Activated naive CD8-positive, alpha-beta T cell treated with anti-CD3 and anti-CD28 coated beads, Interleukin-2, amount 10 ng/mL, durations not matched to agents 7 days and 5 days (primary cell): ENCODE measurements at places on chromosomes 5 and 9. TPM values are rescaled to one million over a fixed set of nuclear protein-coding genes. Genes with fewer than 3 reads are reported as not detected.

DNA sequence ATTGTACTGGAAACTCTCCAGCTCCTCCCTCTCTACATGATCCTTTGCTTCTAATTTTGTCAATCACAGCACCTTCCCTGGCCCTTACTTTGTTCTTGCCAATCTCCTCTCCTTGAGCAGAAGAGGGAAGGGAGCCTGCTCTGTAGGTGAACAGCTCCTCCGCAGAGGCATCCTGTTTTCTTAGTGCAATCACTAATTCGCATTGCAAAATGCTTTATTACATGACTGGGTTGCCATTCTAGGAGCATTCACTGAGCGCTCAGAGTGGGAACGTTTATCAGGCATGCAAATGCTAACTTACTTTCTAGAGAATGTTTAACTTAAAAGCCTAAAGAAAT, 416 bp upstream of the SNX18 start:
- peaks cover 36% of the 10 kb centered on the region for H3K4me1 ChIP-seq
- H3K27ac ChIP-seq: peak overlapping the region; percentile 68
- peak overlapping the region; percentile 68 for H3K4me3 ChIP-seq

- peaks cover 34% of the 10 kb centered on the region for H3K4me1 ChIP-seq
- no peak for DNase-seq
- H3K27me3 ChIP-seq: peaks cover 3% of the 10 kb centered on the region
- peaks cover 14% of the 10 kb centered on the region for H3K36me3 ChIP-seq
- H3K27ac ChIP-seq: no peak overlapping the region
Observed at GRCh38 chr5:14405267-14405666, 176.3 kb upstream of the OTULINL start.

DNA sequence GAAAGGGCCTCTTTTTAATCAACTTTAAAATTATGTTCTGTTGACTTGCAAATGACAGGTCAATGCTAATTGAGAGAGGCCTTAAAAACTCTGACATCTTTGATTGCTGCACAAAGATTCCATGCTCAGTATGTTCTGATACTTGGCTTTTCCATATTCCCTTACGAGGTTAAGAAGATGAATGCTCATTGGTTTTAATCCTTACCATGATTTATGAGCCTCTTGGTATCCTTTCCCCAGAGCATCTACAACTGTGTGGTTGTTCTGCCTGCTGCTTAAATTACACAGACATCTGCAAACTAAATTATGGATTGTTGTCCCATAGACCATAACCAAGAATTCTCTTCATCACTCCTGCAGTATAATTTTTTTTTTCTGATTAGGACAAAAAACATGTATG, 352.6 kb downstream of the CDH12 start:
- no peaks in the 10 kb centered on the region for H3K36me3 ChIP-seq
- H3K27ac ChIP-seq: no peak overlapping the region
- no peaks in the 10 kb centered on the region for H3K4me1 ChIP-seq
- no peak overlapping the region for H3K4me3 ChIP-seq
- H3K27me3 ChIP-seq: no peaks in the 10 kb centered on the region

DNA sequence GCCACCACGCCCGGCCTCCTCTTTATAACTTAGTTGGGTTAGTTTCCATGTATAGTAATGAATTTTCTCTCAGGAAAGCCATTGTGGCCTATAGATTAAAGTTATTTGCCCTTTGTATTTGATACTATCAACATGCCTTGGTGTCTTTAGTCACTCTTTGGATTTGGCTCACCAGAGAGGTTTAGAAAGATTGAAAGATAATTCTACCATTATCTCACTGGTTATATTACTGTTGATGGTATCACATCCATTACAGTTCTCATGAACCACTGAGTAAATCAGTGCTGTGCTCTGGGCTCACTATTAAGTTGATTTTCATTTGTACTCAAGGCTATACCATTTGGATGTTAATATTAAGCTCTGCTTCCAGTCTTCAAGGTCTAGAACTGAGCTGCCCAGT, 87.0 kb downstream of the ZSWIM6 start:
- H3K36me3 ChIP-seq: peaks cover 6% of the 10 kb centered on the region
- H3K27me3 ChIP-seq: no peaks in the 10 kb centered on the region
- DNase-seq: no peak
- H3K4me1 ChIP-seq: peaks cover 8% of the 10 kb centered on the region
- H3K4me3 ChIP-seq: no peak overlapping the region

- no peak overlapping the region for H3K27ac ChIP-seq
- DNase-seq: no peak
- no peaks in the 10 kb centered on the region for H3K4me1 ChIP-seq
- H3K36me3 ChIP-seq: no peaks in the 10 kb centered on the region
- peaks cover 18% of the 10 kb centered on the region for H3K27me3 ChIP-seq
Observed at GRCh38 chr5:115686051-115686737, 60.4 kb upstream of the TMED7 start.

GABRA1 gene
- not detected for total RNA-seq

GRCh38 chr5:114255260-114255659, 106.6 kb upstream of the KCNN2 start:
- DNase-seq: no peak
- no peaks in the 10 kb centered on the region for H3K27me3 ChIP-seq
- no peak overlapping the region for H3K4me3 ChIP-seq

S100Z gene
- 1.4 TPM for total RNA-seq

- peaks cover 28% of the 10 kb centered on the region for H3K36me3 ChIP-seq
- H3K27me3 ChIP-seq: no peaks in the 10 kb centered on the region
- no peak overlapping the region for H3K4me3 ChIP-seq
- H3K4me1 ChIP-seq: peaks cover 4% of the 10 kb centered on the region
Observed at GRCh38 chr9:133103183-133103986, 17.7 kb downstream of the RALGDS start.

- H3K27me3 ChIP-seq: peaks cover 55% of the 10 kb centered on the region
- no peaks in the 10 kb centered on the region for H3K36me3 ChIP-seq
- H3K27ac ChIP-seq: no peak overlapping the region
- peak; percentile 72 for DNase-seq
Observed at GRCh38 chr5:1666812-1667588, 132.6 kb downstream of the MRPL36 start.

TBCA gene
- total RNA-seq: 156 TPM

ACTBL2 gene
- total RNA-seq: not detected

DNA sequence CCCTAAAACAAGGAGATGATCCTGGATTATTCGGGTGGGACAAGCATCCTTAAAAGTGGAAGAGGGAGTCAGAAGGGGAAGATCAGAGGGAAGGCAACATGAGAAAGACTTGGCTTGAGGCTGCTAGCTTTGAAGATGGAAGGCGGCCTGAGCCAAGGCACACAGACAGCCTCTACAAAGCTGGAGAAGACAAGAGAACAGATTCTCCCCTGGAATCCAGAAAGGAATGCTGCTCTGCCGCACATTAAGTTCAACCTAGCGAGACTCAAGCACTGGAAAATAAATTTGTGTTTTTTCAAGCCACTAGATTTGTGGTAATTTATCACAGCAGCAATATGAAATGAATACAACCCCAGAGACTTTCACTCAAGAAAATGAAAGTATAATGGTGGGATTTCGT, 17.9 kb downstream of the SLC36A3 start:
- H3K4me3 ChIP-seq: no peak overlapping the region
- no peak for DNase-seq
- peaks cover 9% of the 10 kb centered on the region for H3K27me3 ChIP-seq

GRCh38 chr5:179170606-179171005, 110.4 kb downstream of the ZNF354C start:
- no peak for DNase-seq
- no peak overlapping the region for H3K27ac ChIP-seq
- H3K4me1 ChIP-seq: no peaks in the 10 kb centered on the region
- no peaks in the 10 kb centered on the region for H3K36me3 ChIP-seq
- no peak overlapping the region for H3K4me3 ChIP-seq

- H3K27ac ChIP-seq: peak overlapping the region; percentile 94
- peak overlapping the region; percentile 100 for H3K4me3 ChIP-seq
- no peaks in the 10 kb centered on the region for H3K27me3 ChIP-seq
- H3K36me3 ChIP-seq: peaks cover 25% of the 10 kb centered on the region
- peaks cover 54% of the 10 kb centered on the region for H3K4me1 ChIP-seq
- peak; percentile 45 for DNase-seq
Observed at GRCh38 chr5:139565411-139566305, 4.5 kb downstream of the UBE2D2 start.

ADAMTSL2 gene
- 0.17 TPM for total RNA-seq

DNA sequence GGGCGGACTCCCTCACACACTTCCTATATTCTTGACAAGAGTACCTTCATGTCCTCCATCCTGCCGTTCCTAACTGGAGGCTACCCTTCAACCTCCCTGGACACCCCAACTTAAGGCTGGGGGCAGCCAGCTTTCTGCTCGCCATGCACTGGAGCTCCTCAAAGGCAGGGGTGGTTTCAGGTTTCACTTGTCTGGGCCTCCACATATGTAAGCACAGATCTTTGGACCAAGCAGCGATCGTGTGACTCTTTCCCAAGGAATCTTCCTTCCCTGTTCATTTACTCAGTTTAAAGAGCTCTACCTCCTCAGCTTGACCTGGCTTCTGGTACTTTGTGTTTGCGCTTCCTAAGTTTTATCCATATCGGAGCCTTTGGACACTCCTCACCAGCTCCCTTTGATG, 34.2 kb upstream of the TRPC7 start:
- no peaks in the 10 kb centered on the region for H3K4me1 ChIP-seq
- H3K36me3 ChIP-seq: no peaks in the 10 kb centered on the region
- H3K27me3 ChIP-seq: no peaks in the 10 kb centered on the region
- no peak overlapping the region for H3K4me3 ChIP-seq

RORB gene
- total RNA-seq: 0.03 TPM

- no peak for DNase-seq
- H3K27me3 ChIP-seq: peaks cover 14% of the 10 kb centered on the region
- no peaks in the 10 kb centered on the region for H3K4me1 ChIP-seq
- no peak overlapping the region for H3K27ac ChIP-seq
- no peaks in the 10 kb centered on the region for H3K36me3 ChIP-seq
- H3K4me3 ChIP-seq: no peak overlapping the region
Observed at GRCh38 chr5:180341595-180341994, 11.5 kb downstream of the GFPT2 start.

NEUROG1 gene
- not detected for total RNA-seq

GRCh38 chr5:68139611-68140441, 75.7 kb upstream of the PIK3R1 start:
- no peaks in the 10 kb centered on the region for H3K36me3 ChIP-seq
- H3K27ac ChIP-seq: no peak overlapping the region
- H3K4me1 ChIP-seq: no peaks in the 10 kb centered on the region
- no peak for DNase-seq
- no peak overlapping the region for H3K4me3 ChIP-seq

DNA sequence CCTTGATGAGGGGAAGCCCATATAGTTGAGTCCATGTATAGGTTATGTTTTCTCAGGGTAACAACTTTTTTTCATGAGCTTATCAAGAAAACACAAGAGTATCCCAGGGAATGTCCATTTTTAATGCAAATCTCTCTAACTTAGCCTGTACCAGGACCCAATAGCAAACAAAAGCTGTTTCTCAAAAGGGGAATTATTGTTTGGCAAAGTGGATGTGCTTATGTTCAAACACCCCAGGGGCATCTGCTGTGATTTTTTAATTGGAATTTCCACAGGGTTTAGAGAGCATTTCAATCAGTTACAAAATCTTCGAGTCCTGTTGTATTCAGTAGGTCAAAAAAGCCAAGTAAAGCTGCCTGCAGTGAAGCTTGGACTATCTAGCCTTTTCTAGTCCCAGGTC, 33.4 kb upstream of the CSNK1G3 start:
- DNase-seq: no peak
- H3K36me3 ChIP-seq: no peaks in the 10 kb centered on the region
- H3K27me3 ChIP-seq: peaks cover 18% of the 10 kb centered on the region
- H3K4me3 ChIP-seq: no peak overlapping the region
- no peaks in the 10 kb centered on the region for H3K4me1 ChIP-seq

SMIM3 gene
- 16.8 TPM for total RNA-seq

DNA sequence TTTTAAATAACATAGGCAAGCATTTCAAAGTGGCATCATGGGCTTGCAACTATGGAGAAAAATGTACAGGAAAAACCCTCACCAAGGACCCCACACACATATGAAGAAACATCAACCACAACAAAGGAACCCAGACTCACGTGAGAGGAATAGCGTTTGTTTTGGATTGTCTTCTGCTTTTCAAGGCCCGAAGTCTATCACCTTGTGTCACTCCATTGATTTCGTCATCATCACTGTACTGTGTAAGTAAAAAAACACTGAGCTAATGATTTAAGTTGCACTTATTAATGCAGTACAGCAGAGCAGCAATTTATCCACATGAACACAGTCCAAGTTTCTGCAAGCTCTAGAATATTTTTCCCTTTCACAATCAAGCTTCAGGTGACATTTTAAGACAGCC, 72.4 kb downstream of the HABP4 start:
- H3K4me3 ChIP-seq: no peak overlapping the region
- H3K27ac ChIP-seq: no peak overlapping the region
- H3K27me3 ChIP-seq: no peaks in the 10 kb centered on the region

GRCh38 chr9:109311286-109311685, 9.6 kb downstream of the EPB41L4B start:
- H3K4me3 ChIP-seq: no peak overlapping the region
- no peak overlapping the region for H3K27ac ChIP-seq
- H3K36me3 ChIP-seq: no peaks in the 10 kb centered on the region
- peaks cover 58% of the 10 kb centered on the region for H3K27me3 ChIP-seq

DNA sequence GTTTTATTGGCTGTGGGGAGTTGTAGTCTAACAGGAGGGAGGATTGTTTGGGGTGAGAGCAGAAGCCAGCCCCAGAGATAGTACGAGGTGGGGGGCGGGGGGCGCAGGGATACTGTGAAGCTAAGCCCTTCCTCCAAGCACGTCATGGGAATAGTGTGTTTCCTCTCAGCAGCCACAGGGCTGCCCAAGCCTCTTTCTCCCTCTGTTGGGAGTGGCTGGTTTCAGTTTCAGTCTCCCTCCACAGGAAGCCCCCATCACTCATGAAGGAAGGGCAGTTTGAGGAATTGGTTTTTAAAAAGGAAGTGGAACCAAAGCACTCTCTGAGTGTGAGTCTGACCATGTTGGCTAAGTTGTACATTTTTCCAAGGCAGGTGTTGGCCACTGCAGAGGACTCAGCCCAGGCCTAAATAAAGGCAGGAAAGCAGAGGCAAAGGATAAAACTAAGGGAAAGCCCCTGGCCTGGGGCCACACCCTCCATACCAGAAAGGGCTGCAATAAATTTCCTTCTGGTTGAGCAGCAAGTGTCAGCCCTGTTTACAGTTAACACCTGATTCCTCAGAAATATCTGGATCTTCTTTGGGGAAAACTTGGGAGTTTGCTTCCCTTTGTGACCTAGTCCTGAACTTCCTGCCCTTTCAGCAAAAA, 3.2 kb downstream of the RAB24 start:
- no peaks in the 10 kb centered on the region for H3K27me3 ChIP-seq
- H3K4me3 ChIP-seq: peak overlapping the region; percentile 95
- peak; percentile 60 for DNase-seq
- peaks cover 62% of the 10 kb centered on the region for H3K4me1 ChIP-seq
- peaks cover 26% of the 10 kb centered on the region for H3K36me3 ChIP-seq
- H3K27ac ChIP-seq: peak overlapping the region; percentile 90
